ENCODE measurements at places on chromosomes 3 and 15.

- no peak for DNase-seq
Observed at GRCh38 chr3:50620820-50621219, 3.9 kb downstream of the MAPKAPK3 start.

- no peak for DNase-seq
Observed at GRCh38 chr15:101773496-101774100, 29.7 kb upstream of the OR4F6 start.

- DNase-seq, result no peak
Observed at GRCh38 chr3:126935756-126936509, 47.0 kb upstream of the PLXNA1 start.

- DNase-seq, result no peak
Observed at GRCh38 chr3:98772022-98772421, 8.9 kb downstream of the ST3GAL6 start.

Data from stimulated activated naive CD8-positive, alpha-beta T cell treated with anti-CD3 and anti-CD28 coated beads, Interleukin-15, amount 100 ng/mL, for 72 hours (primary cell).